HT1080 (cell line): ENCODE measurements at places on chromosomes 7 and 10. TPM values are rescaled to one million over a fixed set of nuclear protein-coding genes. Genes with fewer than 3 reads are reported as not detected.
A peak's percentile ranks its signal among the peaks of the same experiment; 100 is the strongest.

UCMA gene
- not detected in 2 replicates for total RNA-seq

TLX1 gene
- total RNA-seq: not detected in 2 replicates

ITGB8 gene
- 1.1 and 1.2 TPM in 2 replicates for total RNA-seq

MEOX2 gene
- not detected in 2 replicates for total RNA-seq

DNA sequence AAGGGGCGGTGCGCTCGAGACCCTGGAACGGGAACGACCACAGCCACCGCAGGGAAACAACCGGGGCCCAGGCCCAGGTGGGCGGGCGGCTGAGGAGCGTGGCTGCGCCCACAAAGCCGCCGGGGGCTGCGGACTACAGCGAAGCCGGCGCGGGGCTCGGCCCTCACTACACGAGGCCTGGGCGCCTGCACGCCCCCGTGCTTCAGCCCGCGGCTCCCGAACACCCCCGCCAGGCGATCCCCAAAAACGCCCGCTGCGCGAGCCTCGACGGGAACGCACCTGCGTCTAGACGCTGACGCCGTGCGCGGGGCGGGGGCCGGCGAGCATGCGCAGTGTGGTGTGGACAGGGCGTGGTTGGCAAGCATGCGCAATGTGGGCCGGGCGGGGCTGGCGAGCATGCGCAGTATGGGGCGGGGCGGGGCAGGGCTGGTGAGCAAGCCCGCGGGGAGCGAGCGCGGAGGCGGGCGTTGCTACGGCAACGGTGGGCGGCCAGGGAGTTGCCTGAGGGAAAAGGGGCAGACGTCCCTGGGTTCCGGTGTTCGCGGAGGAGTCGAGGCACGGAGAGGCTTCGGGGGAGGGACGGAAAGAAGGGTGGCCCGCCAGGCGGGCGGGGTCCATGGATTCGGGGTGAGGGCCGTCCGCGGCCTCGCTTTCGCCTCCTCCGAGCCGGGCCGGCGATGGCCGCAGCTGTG is at the start of gene RNF32:
Gene RNF32, plus strand, starts transcription at position 518 of the 692 bp plus-strand sequence. CDS start 3,104 bp downstream, outside the sequence.
- peak; percentile 83 for DNase-seq

DNA sequence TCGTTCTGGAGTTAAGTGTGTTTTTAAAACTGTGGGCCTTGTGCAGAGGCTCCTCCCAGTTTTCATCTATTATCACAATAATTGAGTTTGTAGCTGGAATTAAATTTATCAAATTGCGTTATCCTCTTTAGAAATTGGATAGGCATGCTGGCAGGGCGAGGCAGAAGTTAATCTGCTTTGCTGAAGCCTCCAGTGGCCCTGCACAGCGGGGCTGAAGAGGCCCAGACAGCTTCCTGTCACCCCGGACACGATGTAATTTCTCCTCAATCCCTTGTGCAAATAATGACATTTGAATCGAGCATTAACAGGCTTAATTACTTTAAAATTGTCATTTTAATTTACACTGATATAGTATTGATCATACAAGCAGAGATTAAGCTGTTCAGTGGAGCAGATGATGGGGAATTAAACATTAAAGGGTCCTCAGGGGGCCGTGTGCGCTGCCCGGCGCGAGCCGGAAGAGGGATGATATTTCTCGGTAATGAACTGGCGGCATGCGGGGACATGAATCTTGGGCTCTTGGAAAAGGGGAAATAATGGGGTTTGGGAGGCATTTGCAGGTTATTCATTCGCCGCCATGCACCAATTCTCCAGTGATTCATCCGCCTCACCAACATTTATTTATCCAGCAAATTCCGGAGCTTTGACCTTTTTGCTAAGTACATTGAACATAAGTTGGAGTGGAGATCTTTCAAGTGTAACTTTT is 118.5 kb downstream of the NKX6-2 start:
- peak; percentile 39 for DNase-seq

DNA sequence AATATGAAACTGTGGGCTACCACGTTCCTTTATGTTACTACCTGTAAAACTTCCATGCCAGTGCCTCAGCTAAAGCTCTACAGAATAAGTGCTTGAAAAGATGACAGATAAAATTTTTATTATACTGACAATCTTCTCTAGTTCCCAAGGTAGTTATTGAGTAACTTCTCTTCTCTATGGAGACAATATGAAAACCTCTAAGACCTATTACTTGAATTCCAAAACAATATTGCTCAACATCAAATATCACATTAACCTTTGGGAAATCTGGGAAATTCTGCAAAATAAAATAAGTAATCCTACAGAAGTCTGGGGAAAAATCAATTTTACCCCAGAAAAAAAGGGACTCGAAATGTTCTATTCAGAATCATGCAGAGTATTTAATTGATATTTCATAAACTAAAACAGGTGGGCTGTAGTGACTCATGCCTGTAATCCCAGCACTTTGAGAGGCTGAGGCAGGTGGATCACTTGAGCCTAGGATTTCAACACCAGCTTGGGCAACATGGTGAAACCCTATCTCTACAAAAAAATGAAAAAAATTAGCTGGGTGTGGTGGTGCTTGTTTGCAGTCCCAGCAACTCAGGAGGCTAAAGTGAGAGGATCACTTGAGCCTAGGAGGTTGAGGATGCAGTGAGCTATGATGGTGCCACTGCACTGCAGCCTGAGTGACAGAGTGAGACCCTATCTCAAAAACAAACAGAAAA is 23.8 kb upstream of the ANK3 start:
- DNase-seq: no peak

- no peak for DNase-seq
Measured at GRCh38 chr10:108184114-108184513, 1019.6 kb upstream of the SORCS1 start.

DNA sequence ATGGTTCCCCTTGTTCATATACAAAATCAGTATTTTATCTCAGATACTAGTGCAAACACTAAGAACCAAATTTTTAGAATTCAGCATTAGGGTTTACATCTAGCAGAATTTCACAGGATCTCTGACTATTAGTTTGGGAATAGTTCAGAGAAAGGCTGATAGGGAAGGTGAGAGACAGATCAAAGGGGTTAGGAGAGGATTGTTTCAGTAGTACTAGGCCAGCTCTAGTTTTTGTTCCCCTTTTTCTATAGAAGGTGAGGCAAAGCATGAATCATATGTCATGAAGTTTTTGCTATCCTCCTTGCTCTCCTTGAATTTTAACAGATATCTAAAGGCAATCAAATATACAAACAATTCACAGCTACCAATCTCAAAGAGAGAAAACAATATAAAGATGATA is 26.1 kb upstream of the CTNNA3 start:
- no peak for DNase-seq

DNA sequence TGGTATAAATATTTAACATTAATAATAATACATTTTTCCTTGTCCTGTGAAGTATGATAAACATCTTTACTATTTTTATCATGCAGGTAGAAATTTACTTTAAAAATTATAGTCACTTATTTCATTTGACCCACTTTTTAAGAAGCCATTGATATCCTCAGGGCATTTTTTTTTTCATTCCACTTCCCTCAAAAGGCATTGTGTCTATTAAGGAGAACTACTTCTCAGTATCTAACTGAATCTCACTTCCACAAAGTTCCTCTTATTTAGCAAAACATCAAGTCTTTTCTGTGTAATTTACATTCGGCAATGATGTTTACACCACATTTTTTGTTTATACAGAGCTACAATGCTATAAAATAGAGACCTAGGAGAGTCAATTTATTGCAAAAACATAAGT is 388.2 kb upstream of the AKR1E2 start:
- DNase-seq: no peak

- no peak for DNase-seq
Measured at GRCh38 chr7:36712015-36712414, 12.3 kb downstream of the AOAH start.

DNA sequence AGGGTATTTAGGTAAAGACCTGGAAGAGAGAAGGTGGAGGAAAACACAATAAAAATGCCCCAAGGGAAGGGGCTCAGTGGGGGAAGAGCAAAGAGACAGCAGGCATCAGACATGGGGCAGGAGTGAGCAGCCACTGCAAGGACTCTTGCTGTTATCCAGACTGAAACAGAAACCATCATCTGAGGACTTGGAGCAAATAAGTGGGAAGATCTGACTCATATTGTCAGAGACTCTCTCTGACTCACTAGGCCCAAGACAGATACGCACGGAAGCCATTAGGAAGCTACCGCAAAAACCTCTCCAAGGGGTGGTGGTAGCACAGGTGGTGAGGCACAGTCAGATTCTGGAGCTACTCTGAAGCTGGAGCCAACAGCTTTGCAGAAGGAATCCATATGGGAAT is 110.7 kb downstream of the RNF32 start:
- peak; percentile 95 for DNase-seq

- no peak for DNase-seq
Measured at GRCh38 chr7:148336411-148336810, 254.2 kb upstream of the C7orf33 start.
